Activated CD4-positive, alpha-beta T cell treated with anti-CD3 and anti-CD28 coated beads, Interleukin-2, amount 50 U/mL, for 4 hours (primary cell): ENCODE measurements at places on chromosomes 1 and 21.

GRCh38 chr1:149845416-149845815 is 54.0 kb upstream of the BOLA1 start:
- no peak for DNase-seq

DNA sequence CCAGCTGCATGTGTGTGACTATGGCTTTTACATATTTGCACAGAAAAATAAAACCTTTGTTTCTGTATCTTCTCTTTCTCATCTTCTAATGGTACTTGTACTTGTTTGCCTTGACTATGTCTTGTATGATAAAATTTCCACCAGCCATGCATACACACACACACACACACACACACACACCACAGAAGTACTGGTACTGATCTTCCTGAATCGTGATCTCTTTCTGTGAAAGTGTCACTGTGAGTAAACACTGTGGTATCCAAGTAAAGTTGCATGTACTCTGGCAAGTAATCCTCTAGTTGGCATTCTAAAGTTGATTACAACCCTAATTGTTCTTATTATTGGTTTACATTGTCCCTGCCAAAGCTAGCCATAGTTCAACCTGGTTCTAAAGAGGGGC is 176.7 kb downstream of the CRB1 start:
- DNase-seq: no peak

DNA sequence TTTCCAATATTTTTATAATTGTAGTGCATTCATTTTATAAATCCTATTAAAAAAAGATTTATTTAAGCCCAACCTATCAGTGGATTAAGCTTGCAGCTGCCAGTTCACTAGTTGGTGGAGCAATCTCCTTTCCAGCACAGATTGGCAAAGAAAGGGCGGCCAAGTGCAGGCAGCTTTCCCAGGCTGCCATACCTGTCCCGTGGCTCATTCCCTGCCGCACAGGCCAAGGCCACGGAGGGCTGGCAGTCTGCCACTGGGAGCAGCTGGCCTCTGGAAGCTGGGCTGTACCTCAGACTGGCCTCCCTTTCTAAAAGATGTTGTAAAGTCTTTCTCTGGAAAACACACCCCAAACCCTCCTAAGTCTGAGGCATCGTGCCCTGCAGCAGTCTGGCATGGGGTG is 74.2 kb downstream of the SIM2 start:
- no peak for DNase-seq

- DNase-seq: no peak
These were observed 738 bp upstream of the CDC42BPA start for GRCh38 chr1:227318853-227319607.

DNA sequence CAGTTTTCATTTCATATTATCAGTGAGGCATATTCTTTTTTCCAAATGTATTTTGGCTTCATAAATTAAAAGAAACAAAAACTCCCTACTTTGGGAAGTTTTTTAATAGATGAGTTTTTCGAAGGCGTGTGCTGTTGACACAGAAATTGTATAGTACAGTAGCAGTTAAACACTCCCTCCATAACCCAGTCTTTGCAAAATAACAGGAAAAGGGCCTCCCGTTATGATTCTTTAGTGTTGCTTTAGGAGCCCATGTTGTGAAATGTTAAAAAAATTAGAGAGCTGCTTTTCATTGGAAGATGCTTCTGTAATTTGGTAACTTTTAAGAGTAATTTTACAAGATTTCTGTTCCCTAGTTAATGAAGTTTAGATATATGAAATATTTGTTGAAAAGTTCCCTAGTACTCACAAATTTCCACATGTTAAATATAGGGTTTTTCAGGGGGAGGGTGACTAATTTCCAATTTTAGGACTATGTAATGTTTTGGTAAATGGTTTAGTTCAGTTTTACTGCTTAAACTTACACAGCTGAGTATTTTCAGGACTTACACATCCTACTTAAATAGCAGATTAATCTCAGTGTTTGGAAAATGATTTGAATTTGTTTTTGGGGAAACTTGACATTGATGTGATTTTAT is 2.0 kb downstream of the CAMSAP2 start:
- DNase-seq: no peak

GRCh38 chr1:224504297-224505041 is 69.9 kb upstream of the WDR26 start:
- no peak for DNase-seq

DNA sequence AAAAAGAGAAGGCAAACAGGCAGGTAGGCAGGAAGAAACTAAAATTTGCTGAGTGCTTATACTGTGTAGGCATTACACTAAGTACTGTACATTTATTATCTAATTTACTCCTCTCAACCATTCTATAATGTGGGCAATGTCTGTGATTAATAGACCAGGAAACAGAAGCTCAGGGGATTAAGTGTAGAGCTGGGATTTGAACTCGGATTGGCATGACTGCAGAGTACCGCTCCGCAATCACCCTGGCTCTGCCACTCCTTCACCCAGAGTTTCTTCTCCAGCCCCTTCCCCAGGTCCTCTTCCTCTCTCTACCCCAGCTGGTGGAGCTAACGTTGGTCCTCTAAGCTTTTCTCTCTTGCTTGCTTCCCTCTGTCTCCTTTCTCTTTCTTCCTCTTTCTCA is 11.5 kb upstream of the S100A2 start:
- no peak for DNase-seq

DNA sequence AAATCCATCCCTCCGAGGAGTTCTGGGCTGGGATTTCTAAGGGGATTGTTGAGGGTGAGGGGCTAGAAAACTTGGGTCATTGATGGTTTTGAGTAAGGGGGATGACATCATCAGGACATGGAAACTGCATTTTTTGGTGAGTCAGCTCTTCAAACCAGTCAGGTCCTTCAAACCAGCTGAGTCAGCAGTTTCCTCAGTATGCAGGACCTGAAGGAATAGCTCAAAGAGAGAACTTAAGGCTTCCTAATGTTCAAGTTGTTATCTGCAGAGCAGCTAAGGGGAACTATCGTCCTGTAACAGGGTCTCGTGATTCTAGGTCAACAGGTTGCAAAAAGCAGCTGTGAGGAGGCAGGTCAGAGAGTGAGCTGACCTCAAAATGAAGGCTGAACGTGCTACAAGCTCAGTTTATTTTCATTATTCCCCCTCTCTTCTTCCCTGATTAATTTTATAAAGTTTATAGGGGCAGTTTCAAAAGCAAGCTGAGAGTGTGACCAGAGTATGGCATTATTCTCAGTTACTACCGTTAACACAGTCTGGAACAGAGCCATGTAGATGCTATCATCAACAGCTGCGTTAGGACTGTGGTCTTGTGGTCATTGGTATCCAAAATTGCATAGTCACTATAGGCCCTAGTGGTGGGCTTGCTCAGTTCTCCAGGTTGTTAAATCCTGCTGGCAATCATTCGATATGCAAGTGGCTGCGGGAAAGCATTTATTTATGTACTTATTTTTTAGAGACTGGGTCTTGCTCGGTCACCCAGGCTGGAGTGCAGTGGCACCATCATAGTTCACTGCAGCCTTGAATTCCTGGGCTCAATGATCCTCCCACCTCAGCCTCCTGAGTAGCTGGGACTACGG is 10.7 kb upstream of the SDC3 start:
- DNase-seq: no peak

GRCh38 chr21:33292724-33293123 is 26.6 kb downstream of the IL10RB start:
- no peak for DNase-seq

GRCh38 chr1:10319750-10320149 is 79.1 kb upstream of the PGD start:
- DNase-seq: no peak

DNA sequence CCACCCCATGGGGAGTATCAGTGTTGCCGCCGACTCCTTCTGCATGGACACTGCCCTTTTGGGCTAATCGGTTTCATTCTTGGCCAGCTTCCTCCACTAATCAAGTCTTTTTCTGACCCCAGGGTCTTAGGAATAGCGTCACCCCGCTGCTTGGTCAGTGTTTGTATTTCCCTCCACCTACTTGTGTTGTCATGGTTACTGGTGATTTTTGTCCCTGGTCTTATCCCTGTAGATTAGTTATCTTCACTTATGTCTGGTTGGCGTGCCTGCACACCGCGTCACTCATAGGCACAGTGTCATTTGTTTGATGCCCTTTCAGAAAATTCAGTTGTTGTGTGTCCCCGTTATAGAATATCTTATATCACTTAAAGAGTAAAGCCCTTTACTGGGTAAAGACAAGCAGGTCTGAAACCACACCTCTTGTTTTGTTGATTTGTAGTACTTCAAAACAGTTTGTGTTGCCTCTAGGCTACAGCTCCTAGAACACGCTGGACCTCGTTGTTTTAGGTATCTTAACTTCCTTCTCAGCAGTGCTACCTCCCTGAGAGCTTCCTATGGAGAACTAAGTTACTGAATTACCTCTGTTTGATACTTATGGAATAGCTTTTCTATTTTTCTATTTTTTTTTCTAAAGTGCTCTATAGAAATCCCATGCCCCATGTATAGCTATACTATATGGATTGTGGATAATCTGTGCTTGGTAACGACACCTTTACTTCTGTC is 868 bp downstream of the PPP1R12B start:
- no peak for DNase-seq

GRCh38 chr1:183742355-183742754 is 62.6 kb upstream of the RGL1 start:
- DNase-seq: no peak

- DNase-seq: no peak
These were observed 59.4 kb upstream of the CYP2J2 start for GRCh38 chr1:59985911-59986515.

- no peak for DNase-seq
These were observed 602 bp upstream of the RIMKLA start for GRCh38 chr1:42379794-42380585.

- DNase-seq: no peak
These were observed 92.1 kb downstream of the MAB21L3 start for GRCh38 chr1:116203181-116203723.

- no peak for DNase-seq
These were observed 11.3 kb upstream of the PDZK1IP1 start for GRCh38 chr1:47201179-47201578.

- DNase-seq: no peak
These were observed 10.6 kb upstream of the RGS18 start for GRCh38 chr1:192147696-192148095.

DNA sequence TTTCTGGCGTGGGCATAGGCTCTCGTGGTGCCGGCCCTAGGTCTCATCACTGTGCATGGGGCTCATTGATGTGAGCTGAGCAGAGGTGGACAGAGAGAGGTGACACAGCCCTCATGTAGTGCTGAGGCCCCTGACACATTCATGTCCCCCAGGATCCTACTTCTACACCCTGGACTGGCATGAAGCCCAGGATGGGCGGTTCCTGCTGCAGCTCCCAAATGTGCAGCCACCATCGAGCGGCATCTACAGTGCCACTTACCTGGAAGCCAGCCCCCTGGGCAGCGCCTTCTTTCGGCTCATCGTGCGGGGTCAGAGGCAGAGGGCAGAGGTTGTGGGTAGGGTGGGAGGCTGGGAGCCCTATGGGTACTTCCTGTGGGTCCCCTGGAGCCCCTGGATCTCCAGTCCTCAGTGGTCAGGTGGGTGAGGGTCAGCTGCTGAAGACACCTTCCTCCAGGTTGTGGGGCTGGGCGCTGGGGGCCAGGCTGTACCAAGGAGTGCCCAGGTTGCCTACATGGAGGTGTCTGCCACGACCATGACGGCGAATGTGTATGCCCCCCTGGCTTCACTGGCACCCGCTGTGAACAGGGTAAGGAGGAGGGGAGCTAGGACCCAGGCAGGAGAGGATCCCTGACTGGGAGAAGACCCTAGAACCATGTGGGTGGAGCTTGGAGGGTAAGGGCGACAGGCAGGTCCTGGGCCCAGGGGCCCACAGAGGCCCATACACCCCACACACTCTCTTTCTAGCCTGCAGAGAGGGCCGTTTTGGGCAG is 6.1 kb downstream of the TIE1 start:
- DNase-seq: no peak

DNA sequence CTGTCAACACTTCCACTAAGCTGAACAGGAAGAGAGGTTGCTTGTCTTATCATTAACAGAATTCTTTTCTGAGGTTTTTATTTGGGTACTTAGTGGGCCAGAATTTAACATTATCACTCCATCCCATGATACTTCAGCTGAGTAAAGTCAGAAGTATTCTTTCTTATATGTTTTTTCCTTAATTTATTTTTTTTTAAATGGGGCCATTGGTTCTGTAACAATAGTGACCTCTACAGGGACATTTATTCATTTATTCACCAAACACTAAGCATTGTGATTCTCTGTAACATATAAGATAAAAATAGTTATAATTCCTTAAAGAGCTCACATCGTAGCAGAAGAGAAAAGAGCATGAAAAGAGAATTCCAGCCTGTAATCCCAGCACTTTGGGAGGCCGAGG is 9.8 kb downstream of the GREM2 start:
- DNase-seq: no peak

DNA sequence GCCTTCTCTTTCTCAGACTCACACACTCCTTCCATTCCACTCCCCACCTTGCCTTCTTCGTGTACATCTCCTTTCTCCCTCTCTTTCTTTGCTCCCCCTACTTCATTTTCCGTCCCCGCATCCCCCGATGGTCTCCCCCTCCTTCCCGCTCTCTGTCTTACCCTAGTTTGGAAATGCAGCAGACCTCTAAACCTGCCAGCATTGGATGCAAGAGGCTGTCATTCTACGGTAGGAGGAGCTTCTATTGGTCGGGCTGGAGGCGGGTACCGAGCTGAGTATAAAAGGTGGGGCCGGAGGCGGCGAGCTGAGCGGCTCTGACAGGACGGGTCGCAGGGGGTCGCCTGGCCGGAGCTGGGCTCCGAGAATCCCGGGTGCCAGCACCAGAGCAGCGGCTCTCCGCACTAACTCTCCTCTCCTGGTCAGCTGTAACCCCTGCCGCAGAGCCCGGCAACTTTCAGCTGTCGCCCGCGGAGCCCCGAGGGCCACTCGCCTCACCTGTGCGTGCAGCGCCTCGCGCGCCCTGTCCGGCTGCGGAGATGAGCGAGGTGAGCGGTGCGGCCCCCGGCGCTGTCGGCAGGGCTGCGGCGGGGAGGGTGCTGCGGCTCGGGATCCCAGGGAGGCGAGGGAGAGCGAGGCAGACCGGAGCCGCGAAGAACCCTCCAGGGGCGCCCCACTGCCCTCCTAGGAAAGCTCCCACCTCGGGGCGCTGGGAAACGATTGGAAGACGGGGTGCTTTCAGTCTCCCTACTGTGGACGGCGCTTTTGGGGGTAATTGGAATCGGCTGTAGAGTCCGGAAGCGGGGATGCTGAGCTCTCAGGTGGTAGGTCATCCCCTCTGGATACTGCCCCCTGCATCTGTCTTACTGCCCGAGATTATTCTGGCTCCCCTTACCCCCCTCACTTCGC is at the start of gene PCP4L1:
TSS of gene PCP4L1 (plus strand) at position 307 of the 906 bp plus-strand sequence. CDS start at position 537, 230 bp downstream.
- peak; percentile 3 for DNase-seq

- no peak for DNase-seq
These were observed 49.2 kb downstream of the VANGL1 start for GRCh38 chr1:115690972-115691371.

- no peak for DNase-seq
These were observed 107.8 kb downstream of the SIK1 start for GRCh38 chr21:43318841-43319781.

DNA sequence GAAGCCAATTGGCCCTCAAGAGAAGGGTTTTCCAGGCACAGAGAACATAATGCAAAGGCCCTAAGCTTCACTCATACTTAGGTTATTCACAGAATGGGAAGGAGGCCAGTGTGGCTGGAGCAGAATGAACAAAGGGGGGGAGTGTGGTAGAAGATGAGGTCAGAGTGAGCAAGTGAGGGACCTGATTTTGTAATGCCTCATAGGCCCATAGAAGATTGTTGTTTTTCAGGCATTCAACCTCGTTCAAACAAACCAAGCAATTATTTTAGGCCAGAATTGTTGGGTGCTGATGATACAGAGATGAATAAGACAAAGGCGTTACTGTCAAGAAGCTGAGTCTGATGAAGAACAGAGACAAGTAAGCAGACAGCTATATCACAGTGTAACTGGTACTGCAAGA is 54.5 kb upstream of the RAP1A start:
- DNase-seq: no peak

GRCh38 chr1:160486453-160486852 is 36.6 kb downstream of the SLAMF6 start:
- DNase-seq: no peak
